ENCODE measurements at places on chromosomes 11 and 22. TPM values are rescaled to one million over a fixed set of nuclear protein-coding genes. Genes with fewer than 3 reads are reported as not detected.
A peak's percentile ranks its signal among the peaks of the same experiment; 100 is the strongest.

- DNase-seq, result no peak
Measured at GRCh38 chr11:1107316-1108245, 32.9 kb downstream of the MUC2 start.

DNA sequence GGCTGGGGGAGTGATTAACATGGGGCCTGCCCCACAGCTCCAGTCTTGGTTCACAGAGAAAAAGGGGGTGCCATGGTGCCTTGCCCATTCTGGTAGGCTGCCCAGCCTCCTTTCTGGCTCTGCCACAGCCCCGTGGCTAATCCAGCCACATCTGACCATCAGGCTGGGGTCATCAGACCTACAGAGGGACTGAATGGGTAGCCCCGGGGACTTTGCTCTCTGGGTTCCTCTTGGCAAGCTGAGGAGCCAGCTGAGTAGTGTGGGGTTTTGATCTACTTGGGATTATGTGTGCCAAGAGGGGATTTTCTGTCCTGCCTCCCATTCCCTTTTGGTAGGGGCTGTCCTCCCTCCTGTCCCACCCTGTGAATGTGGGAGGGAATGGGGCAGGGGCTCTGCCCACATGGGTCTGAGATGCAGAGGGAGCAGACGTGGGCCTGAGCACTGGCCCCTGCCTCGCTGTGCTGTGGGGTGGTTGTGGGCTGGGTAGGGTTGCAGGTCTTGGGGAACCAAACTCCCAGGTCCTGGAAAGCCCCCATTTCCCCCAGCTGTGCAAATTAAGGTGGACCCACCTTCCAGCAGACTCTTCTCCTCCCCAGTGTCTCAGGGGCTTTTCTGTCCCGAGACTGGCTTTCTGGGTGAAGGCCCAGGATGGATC lies 32.0 kb downstream of the CD82 start:
- no peak for DNase-seq

- no peak for DNase-seq
Measured at GRCh38 chr11:69157822-69158231, 2.1 kb downstream of the SMIM38 start.

DNA sequence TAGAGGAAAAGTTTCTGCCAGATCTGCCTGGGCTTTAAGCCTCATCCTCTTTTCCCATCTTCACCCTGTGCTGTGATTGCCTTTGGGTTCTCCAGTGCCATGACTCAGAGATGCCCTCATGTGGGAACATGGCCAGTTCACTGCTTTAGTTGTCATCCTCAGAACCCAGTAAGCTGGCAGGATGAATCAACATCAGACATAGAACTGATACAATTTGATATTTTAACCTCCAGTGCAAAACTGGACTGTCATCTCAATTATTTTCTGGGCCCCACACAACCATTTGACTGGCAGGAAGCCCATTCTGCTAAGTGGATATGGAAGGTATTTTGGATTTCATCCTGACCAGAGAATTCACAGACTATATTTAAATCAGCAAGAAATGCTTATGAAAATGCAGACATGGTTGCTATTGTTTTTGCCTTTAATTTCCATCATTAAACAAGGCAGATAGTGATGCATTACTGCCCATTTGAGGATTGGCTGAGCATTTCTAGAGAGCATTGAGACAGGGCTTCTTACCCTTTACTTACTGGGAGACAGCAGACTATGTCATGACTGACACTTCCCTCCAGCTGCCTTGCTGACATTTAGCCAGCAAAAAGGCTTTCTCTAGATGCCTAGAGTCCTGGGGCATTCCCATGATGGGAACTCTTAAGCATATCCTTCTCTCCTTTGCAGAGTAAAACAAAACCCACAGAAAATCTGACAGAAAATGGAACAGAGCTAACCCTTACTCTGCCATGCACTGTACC lies 327.1 kb upstream of the MTNR1B start:
- DNase-seq, result peak; percentile 38

DNA sequence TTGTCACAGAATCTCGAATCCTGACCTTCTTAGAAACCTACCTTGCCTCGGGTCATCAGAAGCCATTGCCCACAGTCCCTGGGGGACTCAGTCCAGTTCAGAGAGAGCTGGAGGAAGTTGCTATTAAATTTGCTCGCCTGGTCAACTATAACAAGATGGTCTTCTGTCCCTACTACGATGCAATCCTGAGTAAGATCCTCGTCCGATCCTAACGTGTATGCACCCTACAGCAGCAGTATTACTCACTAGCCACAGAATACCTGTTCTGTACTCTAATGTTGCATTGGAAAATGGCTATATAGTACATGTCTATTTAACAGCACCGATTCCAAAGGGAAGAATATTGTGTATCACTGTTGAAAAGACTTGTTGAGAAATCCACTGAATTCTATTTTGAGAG lies 33.1 kb downstream of the TCP11L1 start:
- no peak for DNase-seq

GRCh38 chr22:29994027-29994715 lies 86.1 kb upstream of the HORMAD2 start:
- DNase-seq, result peak; percentile 95

- DNase-seq, result no peak
Measured at GRCh38 chr11:87265132-87265531, 227.4 kb downstream of the TMEM135 start.

GRCh38 chr11:4025967-4026324 lies 68.7 kb upstream of the RRM1 start:
- no peak for DNase-seq

GRCh38 chr11:77548552-77549445 lies 41.0 kb upstream of the AQP11 start:
- DNase-seq, result no peak

DNA sequence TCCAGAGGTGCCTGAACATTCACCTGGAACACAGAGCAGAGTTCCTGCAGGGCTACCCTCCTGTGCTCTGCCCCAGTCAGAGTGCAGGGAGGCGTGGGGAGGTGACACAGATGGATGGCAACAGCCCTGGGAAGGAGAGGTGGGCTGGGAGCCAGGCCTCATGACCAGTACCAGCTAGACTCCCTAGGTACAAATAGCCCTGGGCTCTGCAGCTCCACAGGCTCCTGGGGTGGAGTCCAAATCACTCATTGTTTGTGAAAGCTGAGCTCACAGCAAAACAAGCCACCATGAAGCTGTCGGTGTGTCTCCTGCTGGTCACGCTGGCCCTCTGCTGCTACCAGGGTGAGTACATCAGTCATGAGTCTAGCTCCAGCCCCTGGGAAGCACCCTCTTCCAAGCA lies at the start of gene SCGB1D2:
TSS of gene SCGB1D2 (plus strand) at position 219 of the 400 bp plus-strand sequence. CDS start at position 288, 69 bp downstream.
- DNase-seq, result peak; percentile 44

DNA sequence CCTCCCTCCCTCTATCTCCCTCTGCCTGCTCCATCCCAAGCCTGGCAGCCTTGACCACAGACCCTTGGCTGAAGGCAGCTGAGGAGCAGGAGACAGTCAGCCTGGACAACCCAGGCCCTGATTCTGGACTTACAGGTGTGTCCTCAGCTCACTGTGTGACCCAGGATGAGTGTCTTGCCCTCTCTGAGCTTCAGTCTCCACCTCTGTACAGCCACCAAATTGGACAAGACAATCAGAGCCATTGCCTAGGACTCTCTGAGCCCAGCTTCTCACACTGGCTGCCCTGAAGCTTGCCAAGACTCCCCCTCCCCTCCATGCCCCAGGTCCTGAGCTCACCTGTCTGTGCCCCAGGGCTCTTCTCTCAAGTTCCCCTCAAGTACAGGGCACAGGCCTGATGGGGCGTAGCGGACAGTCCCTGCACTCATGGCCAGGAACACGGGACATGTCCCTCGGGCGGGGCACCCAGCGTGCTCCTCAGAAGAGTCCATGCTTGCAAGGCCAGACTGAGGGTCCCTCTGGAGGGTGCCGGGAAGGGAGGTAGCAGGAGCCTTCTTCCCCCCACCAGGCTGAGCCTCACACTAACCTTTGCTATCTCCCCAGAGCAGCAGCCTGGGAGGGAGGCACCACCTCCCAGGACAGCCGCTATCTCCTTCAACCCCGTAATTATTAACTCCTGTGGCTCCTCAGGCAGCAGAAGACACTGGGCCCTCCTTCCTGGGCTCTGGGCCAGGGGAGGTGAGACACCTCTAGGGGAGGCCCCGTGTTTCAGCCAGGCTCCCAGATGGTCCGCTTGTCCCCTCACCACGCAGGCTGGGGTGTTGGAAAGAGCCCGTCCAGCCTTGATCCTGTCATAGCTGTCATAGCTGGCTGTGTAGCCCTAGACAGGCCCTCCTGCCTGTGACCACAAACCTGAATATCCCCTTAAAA lies 2.6 kb upstream of the RAB3IL1 start:
- DNase-seq, result no peak

GRCh38 chr11:70826541-70827335 lies 425.6 kb downstream of the SHANK2 start:
- DNase-seq, result no peak

GRCh38 chr11:11217929-11218628 lies 135.0 kb downstream of the CSNK2A3 start:
- DNase-seq, result no peak

DNA sequence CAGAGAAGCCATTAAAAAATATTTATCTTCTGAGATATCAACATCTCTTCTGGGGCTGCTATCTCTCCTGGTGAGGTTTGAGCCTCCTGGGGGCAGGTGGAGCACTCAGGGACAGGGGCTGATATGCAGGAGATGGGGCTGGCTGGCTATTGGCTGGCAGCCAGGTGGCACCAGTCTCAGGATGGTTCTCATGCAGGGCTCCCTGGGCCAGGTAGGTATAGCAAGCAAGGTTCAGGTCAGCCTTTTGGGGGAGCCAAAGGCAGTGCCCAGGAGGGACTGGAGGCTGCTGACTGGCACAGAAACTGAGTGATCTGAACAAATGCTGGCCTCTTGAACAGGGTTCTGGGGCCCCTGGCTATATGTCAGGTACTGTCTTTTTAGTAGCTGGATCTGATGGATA lies 29.7 kb upstream of the EMSY start:
- DNase-seq, result no peak

SCT gene
- total RNA-seq, result not detected

TENM4 gene
- 3.2 TPM for total RNA-seq

SCN2B gene
- under 0.01 TPM for total RNA-seq

NTM gene
- 0.64 TPM for total RNA-seq

TREH gene
- total RNA-seq, result not detected

FBLN1 gene
- 25.2 TPM for total RNA-seq

LSP1 gene
- 0.26 TPM for total RNA-seq
